ENCODE measurements at places on chromosomes 7 and 10.

GRCh38 chr7:20374399-20374798 lies 43.7 kb downstream of the ITGB8 start:
- no peak for ATAC-seq

DNA sequence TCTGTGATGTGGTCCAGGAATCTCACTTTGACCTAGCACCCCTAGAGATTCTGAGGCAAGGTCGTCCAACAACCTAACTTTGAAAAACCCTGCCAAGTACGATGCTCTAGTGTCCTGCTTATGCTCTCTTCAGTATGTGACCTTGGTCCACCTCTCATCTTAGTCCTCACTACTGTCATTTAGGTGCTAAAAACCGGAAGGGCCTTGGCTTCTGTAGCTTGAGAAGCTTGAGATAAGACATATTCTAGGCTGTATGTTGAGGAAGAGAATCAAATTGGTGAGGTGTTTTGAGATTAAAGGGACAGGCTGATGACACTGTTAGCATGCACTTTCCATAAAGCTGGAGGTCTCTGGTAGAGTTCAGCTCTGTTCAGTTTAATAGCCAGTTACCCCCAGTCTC lies 57.0 kb upstream of the MTPN start:
- no peak for ATAC-seq

DNA sequence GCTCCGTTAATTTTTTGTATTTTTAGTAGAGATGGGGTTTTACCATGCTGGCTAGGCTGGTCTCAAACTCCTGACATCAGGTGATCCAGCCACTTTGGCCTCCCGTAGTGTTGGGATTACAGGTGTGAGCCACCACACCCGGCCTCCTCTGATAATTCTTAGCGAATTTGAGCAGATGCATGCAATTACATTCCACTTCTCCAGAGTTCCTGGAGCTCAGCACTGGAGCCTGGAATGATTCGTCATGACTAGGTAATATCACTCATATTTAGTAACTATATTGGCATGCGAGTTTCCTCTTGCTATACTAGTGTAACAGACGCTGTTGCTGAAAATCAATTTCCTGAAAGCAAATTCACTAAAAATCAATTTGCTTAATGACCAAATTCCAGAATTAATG lies 86.8 kb downstream of the MKX start:
- ATAC-seq: no peak

GRCh38 chr10:124524991-124525653 lies 63.5 kb downstream of the LHPP start:
- ATAC-seq: no peak

DNA sequence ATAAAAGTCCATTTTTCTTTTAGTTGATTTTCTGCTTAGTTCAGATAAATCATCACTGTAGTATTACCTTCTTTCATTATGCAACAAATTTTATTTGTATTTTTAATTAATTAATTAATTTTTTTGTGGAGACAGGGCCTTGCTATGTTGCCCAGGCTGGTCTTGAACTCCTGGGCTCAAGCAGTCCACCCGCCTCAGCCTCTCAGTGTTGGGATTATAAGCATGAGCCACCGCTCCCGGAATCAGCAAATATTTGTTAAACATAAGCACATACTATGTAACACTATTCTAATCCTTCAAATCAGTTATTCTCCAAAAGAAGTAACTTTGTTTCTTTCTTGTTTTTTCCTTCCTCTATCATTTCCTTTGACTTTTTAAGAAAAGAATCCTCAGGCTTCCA lies 584.8 kb upstream of the ANKRD30A start:
- ATAC-seq: no peak
